ENCODE measurements at places on chromosomes 3 and 15. TPM values are rescaled to one million over a fixed set of nuclear protein-coding genes. Genes with fewer than 3 reads are reported as not detected.

LTK gene
- polyA plus RNA-seq, result not detected

POPDC2 gene
- polyA plus RNA-seq, result 2.6 TPM

- H3K36me3 ChIP-seq, result peaks cover 4% of the 10 kb centered on the region
- DNase-seq, result peak; percentile 64
- peak overlapping the region; percentile 19 for H3K4me3 ChIP-seq
- H3K27ac ChIP-seq, result peak overlapping the region; percentile 87
Observed at GRCh38 chr3:51501833-51502561, 2.2 kb upstream of the DCAF1 start.

- H3K36me3 ChIP-seq, result peaks cover 14% of the 10 kb centered on the region
- no peak for DNase-seq
- no peak overlapping the region for H3K4me3 ChIP-seq
- H3K4me1 ChIP-seq, result peaks cover 10% of the 10 kb centered on the region
- H3K27ac ChIP-seq, result no peak overlapping the region
Observed at GRCh38 chr15:101368086-101368780, 73.2 kb upstream of the SNRPA1 start.

DNA sequence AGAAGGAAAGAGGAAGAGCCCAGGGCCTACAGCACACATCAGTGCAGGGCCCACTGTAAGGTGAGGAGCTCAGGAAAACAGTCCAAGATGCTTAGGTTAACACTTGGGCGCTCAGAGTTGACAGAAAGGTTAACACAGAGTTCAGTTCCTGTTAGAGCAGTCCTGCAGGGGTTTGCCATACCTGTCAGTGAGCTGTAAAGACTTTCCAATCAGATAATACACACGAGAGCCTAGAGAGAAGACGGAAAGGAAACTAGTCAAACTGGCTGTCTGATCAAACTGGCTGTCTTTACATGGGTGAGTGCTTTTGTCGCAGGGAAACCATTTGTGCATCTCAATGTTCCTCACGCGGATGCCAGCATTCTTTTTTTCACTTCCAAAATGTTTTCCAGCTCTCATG is 61.4 kb upstream of the ARHGEF26 start:
- H3K27ac ChIP-seq, result no peak overlapping the region
- peaks cover 3% of the 10 kb centered on the region for H3K27me3 ChIP-seq
- no peaks in the 10 kb centered on the region for H3K36me3 ChIP-seq
- no peak overlapping the region for H3K4me3 ChIP-seq

- no peaks in the 10 kb centered on the region for H3K27me3 ChIP-seq
- H3K4me1 ChIP-seq, result peaks cover 2% of the 10 kb centered on the region
- H3K36me3 ChIP-seq, result no peaks in the 10 kb centered on the region
- no peak for DNase-seq
- no peak overlapping the region for H3K4me3 ChIP-seq
Observed at GRCh38 chr3:52441091-52441771, 3.7 kb downstream of the SEMA3G start.

DNA sequence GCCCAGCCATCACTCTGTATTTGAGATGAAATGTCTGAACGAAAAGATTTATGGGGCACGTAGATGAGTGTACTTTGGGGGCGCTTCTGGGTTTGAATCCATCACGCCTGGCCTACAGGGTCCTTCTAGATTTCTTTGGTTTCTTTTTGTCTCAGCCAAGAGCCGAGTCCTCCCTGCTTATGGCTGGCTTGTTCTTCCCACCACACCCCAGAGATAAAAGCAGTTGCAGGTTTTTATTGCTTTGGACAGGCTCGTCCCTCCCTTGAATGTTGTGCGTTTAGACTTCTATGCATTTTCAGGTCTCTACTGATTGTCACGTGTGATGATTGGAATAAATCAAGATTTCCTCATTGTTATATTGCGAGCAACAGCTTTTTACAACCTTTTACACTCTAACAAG is 104.8 kb upstream of the CHRNA7 start:
- H3K27ac ChIP-seq, result no peak overlapping the region
- H3K27me3 ChIP-seq, result peaks cover 12% of the 10 kb centered on the region
- no peaks in the 10 kb centered on the region for H3K4me1 ChIP-seq

- no peaks in the 10 kb centered on the region for H3K27me3 ChIP-seq
- no peak for DNase-seq
- peaks cover 23% of the 10 kb centered on the region for H3K36me3 ChIP-seq
- H3K4me3 ChIP-seq, result no peak overlapping the region
- H3K27ac ChIP-seq, result no peak overlapping the region
- H3K4me1 ChIP-seq, result peaks cover 4% of the 10 kb centered on the region
Observed at GRCh38 chr3:66450390-66451022, 50.3 kb downstream of the LRIG1 start.

- no peaks in the 10 kb centered on the region for H3K27me3 ChIP-seq
- H3K27ac ChIP-seq, result no peak overlapping the region
- DNase-seq, result no peak
- H3K4me1 ChIP-seq, result no peaks in the 10 kb centered on the region
- no peak overlapping the region for H3K4me3 ChIP-seq
- H3K36me3 ChIP-seq, result no peaks in the 10 kb centered on the region
Observed at GRCh38 chr3:131843174-131843573, 191.6 kb downstream of the CPNE4 start.

- H3K4me1 ChIP-seq, result no peaks in the 10 kb centered on the region
- H3K36me3 ChIP-seq, result no peaks in the 10 kb centered on the region
- no peak overlapping the region for H3K4me3 ChIP-seq
Observed at GRCh38 chr3:117018655-117019054, 309.1 kb downstream of the TUSC7 start.

DNA sequence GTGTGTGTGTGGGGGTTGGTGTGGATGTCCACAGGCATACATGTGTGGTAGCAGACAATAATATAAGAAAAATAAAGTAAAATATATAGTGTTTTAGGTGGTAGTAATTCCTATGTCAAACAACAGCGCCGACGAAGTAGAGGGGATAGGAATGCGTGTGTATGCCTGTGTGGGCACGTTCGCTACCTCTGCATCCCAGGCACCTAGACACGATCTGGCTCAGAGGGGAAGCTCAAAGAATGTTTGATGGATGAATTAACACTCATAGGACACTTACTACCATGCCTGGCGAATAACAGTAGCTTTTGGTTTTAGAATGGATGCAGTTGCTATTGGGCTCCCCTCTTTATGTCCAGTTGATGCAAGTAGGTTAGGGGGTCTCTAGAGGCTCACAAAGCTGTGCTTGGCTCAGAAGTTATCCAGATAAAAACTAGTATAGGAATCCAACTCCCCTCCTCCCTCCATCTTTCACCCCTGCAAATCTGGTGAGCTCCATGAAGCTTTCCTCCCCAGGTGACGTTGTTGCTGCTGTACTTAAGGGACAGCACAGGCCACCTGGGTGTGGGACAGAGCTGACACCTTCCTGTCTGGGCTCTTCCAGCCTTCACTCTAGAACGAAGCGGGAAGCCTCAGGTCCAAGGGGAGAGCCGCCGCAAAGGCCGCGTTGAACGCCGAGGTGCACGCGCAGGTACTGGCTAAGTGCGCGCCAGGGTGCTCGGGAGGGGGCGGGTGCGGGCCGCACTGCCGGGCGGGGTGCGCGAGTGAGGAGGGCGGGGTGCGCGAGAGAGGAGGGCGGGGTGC is 192.6 kb upstream of the LYSMD4 start:
- DNase-seq, result peak; percentile 56
- peak overlapping the region; percentile 86 for H3K27ac ChIP-seq
- H3K4me1 ChIP-seq, result peaks cover 21% of the 10 kb centered on the region
- H3K27me3 ChIP-seq, result peaks cover 9% of the 10 kb centered on the region

GRCh38 chr3:179045719-179046402 is 25.7 kb downstream of the ZMAT3 start:
- no peak overlapping the region for H3K4me3 ChIP-seq
- peaks cover 58% of the 10 kb centered on the region for H3K4me1 ChIP-seq
- no peak overlapping the region for H3K27ac ChIP-seq
- H3K27me3 ChIP-seq, result no peaks in the 10 kb centered on the region
- H3K36me3 ChIP-seq, result peaks cover 24% of the 10 kb centered on the region

DNA sequence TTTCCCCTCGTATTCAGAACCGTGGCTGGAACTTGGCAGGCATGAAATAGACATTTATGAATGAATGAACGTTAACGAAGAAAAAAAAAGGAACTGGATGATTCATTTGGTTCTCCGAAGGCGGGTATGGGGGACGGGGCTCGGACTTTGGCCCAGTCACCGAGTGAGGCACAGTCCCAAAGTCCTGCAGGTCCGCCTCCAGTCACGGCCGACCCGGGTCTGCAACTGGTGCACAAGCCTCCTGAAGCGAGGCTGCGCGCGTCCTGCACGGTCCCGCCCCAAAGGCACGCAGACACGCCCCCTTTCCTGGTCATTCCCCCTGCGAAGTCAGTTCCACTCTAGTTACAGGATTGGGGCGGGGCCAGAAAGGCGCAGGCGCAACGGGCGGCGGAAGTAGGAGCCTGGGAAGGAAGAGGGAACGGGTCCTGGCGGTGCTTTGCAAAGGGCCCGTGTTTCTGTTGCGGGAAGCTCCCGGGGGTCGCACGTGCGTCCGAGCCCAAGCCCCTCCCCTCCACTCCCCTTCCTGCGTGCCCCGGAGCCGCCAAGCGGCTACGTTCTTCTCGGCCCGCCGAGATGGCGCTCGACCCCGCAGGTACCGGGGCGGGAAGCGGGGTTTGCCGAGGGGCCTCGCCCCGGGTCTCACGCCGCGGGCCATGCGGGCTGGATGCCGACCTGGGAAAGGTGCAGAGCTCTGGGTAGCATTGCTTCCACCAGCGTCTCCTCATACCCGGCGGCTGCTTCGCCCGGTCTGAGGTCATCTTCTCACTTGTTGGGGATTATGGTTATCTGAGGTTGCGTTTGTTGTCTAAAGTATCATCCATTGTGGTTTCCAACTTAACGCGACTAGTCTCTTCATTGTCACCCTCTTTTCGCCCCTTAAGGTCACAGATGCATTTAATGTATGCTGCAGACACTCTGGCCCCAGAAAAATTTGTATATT is at the start of gene CMC1:
CMC1 (plus strand) TSS at position 399 of the 940 bp plus-strand sequence; CDS start at position 574, 175 bp downstream.
- H3K27ac ChIP-seq, result peak within 1 kb of the TSS; percentile 95
- peaks cover 20% of the 10 kb centered on the region for H3K4me1 ChIP-seq
- peak within 1 kb of the TSS; percentile 92 for H3K4me3 ChIP-seq
- no peaks in the 10 kb centered on the region for H3K36me3 ChIP-seq

- H3K27me3 ChIP-seq, result no peaks in the 10 kb centered on the region
- DNase-seq, result no peak
- no peak overlapping the region for H3K27ac ChIP-seq
- no peak overlapping the region for H3K4me3 ChIP-seq
- no peaks in the 10 kb centered on the region for H3K4me1 ChIP-seq
- no peaks in the 10 kb centered on the region for H3K36me3 ChIP-seq
Observed at GRCh38 chr15:69524814-69525213, 72.2 kb downstream of the RPLP1 start.

GRCh38 chr3:184811034-184811433 is 932 bp upstream of the VPS8 start:
- no peak for DNase-seq
- H3K4me3 ChIP-seq, result peak overlapping the region; percentile 92
- H3K4me1 ChIP-seq, result peaks cover 43% of the 10 kb centered on the region
- H3K36me3 ChIP-seq, result no peaks in the 10 kb centered on the region

DNA sequence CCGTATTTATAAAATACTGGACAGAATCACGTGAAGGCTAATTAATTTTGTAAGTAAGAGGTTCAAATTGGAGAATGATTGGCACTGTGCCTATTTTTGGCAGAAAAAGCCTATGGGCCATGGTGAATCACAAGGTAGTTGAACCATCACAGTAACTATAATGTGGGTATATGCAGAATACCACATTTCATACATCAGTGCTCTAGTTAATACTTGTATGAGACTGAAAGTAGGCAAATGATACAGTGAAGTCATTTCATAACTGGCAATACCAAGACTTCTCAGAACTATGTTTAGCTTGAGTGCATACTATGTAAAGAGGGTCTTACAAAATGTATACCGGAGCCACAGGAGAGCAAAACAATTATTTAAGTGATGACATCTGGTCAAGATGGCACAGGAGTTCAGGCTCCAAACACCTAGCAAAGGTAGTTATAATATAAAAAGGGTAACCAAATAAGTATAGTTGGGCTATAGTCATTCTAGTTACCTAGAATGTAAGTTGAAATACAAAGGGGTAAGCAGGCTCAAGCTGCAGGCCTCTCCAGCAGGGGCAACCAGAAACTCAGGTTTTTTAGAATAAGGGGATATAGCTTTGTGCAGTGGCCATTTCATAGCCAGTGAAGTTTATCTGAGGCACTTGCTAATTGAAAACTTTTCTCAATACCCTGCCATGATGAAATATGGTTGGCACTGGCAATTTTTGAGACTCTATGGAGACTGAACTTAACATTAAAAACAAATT is 19.1 kb downstream of the GPR160 start:
- no peak for DNase-seq
- H3K36me3 ChIP-seq, result no peaks in the 10 kb centered on the region
- H3K4me1 ChIP-seq, result peaks cover 7% of the 10 kb centered on the region
- H3K27me3 ChIP-seq, result no peaks in the 10 kb centered on the region
- no peak overlapping the region for H3K27ac ChIP-seq

DNA sequence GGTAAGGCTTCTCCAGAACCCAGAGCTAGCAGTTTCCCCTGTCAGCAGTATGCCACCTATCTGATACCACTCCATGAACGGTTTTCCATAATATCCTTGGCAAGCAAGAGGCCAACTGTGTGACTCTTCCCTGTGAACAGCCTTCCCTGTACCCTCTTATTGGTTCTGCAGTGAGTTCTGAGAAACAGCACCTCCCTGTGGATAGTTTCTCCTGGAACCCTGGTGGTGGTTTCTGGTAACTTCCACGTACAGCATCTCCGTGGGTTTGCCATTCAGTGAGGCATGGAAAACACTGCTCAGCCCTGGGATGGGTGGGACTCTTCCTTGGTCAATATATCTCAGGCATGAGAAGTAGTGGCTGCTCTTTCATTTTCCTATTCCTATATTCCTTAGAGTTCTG is 19.4 kb upstream of the SERPINI2 start:
- H3K27ac ChIP-seq, result no peak overlapping the region
- H3K4me1 ChIP-seq, result no peaks in the 10 kb centered on the region
- no peaks in the 10 kb centered on the region for H3K36me3 ChIP-seq

DNA sequence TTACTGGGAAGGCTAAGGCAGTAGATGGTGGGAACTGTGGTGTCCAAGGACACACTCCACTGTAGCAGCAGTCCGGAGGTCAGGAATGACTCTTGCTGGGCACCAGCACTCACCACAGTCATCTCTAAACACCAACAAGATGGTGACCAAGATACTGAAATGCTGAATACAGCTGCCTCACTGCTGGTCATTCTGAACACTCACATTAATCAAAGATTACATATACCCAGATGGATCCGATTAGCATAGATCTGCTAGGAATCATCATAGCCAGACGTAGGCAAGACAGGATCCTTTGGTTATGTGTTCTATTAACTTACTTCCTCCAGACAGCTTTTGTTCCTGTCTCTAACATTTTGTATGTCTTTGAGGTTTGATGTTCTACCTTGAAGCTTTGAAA is 134.9 kb upstream of the BFSP2 start:
- DNase-seq, result no peak
- no peak overlapping the region for H3K4me3 ChIP-seq
- H3K27ac ChIP-seq, result no peak overlapping the region
- H3K27me3 ChIP-seq, result peaks cover 7% of the 10 kb centered on the region

DNA sequence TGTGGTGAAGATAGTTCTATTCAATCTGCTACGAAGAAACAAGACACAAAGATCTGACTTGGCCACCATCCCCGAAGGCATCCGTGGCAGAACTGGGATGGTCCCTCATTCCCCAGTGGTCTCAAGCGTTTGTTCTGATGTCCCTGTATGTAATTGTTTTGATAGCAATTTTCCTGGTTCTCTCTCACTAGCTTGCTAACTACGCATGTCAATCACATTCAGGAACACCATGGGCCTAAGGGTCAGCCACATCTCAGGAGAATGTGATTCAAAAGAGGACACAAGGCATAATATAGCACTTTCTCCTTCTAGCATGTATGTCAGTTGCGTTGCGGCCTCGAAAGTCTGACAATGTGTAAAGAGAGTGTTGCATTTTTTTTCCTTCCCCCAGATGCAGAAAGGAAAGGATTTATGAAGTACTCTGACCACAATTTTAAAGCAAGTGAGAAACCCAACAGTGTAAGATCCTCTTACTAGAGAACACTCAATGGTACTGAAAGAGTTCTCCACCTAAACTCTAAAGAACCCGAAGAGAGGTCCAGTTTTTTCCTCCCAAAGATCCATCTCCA is 32.0 kb upstream of the TCF12 start:
- no peak for DNase-seq
- H3K27ac ChIP-seq, result peak overlapping the region; percentile 92
- peaks cover 17% of the 10 kb centered on the region for H3K4me1 ChIP-seq
- peak overlapping the region; percentile 84 for H3K4me3 ChIP-seq

Data from naive thymus-derived CD8-positive, alpha-beta T cell (primary cell).